ENCODE measurements at places on chromosomes 12 and 14.
A peak's percentile ranks its signal among the peaks of the same experiment; 100 is the strongest.

DNA sequence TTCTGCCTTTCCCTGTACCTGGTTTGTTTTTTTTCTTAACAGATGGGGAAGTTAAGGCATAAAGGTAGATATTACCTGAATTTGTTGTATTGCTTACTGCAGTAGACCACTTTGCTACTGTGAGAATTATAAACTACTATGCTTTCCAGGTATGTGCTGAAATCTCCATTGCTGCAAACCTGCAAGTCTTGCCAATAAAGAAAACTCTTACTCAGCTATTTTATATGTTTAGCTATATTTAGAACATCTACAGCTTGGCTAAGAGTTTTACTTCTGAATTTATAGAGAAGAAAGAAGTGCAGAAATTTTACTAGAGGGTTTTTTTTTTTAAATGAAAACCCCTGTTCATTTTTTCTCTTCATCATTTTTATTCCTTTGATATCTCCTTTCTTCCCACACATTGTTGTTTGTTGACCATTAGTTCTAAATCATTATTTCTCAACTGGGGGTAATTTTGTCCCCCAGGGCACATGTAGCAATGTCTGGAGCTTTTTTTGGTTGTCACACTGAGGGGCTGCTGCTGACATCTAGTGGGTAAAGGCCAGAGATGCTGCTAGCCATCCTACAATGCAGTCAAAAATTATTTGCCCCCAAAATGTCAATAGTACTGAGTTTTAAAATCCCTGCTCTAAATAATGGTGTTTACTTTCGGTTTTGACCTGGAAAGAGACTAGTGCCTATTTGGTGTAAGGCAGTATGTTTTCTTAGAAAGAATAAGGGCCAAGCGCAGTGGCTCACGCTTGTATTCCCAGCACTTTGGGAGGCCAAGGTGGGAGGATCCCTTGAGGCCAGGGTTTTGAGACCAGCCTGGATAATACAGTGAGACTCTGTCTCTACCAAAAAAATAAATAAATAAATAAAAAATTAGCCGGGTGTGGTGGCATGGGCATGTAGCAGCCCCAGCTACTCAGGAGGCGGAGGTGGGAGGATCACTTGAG is 48.6 kb downstream of the PCNX1 start:
- DNase-seq, result peak; percentile 55

DNA sequence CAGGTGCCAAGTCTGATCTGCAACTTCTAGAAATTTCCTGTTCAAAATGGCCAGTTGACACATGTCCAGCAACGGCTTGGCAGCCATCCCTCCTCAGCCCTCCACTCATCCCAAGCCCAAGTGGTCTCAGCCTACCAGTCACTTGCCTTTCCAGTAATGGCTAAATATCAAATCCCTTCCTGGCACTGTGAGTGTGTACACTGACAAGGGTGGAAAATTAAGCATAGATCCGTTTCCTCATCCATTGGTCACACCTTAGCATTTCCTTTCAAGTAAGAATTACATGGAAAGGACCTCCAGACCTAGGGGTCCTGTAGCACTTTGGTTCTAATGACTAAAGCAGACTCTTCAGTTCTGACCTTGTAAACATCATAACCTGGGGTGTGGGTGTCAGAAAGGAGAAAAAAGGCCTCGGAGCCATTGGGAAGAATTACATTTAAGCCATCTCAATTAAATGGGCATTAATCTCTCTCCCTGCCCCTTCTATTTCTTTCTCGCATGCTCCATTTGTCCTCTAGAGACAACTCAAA is 15.4 kb downstream of the LLPH start:
- no peak for DNase-seq

DNA sequence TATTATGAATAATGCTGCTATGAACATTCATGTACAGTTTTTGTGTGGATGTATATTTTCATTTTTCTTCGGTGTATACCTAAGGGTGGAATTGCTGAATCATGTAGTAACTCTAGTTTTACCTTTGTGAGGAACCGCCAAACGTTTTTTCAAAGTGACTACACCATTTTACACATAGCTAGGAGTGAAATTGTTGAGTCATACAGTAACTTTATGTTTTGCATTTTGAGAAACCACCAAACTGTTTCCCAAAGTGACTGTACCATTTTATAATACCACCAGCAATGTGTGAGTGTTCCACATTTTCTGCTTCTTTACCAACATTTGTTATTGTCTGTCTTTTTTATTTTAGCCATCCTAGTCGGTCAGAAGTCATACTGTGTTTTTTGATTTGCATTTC is 3.1 kb upstream of the TPH2 start:
- DNase-seq, result no peak

- no peak for DNase-seq
Measured at GRCh38 chr14:104751539-104752422, 1.2 kb upstream of the SIVA1 start.

DNA sequence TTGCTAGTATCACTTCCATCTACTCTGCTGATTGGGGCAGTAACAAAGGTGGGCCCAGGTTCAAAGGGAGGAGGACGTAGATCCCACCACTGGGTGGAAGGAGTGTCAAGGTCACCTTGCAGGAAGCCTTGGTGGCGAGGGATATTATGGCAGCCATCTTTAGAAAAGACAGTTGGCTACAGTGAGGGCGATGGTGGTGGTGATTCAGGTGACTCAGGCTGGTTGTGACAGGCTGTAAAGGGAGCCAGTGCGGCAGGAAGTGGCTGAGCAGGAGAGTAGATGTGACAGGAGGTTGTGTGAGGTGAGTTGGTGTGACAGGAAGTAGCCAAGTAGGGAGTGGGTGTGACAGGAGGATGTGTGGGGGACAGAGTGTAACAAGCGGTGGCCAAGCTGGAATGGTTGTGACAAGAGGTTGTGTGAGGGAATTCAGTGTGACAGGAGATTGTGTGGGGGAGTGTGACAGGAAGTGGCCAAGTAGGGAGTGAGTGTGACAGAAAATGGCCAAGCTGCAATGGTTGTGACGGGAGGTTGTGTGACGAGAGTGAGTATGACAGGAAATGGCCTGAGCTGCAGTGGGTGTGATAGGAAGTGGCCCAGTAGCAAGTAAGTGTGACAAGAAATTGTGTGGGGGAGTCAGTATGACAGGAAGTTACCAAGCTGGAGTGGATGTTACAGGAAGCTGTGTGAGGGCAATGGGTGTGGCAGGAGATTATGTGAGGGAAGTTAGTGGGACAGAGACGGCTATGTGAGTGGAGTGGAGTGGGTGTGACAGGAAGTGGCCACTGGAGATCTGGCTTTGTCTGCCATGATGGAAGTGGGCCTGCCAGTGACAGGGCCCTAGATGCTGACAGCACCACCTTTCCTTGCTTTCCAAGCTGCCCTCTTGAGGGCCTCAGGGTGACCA is 136.5 kb upstream of the MYL2 start:
- no peak for DNase-seq

DNA sequence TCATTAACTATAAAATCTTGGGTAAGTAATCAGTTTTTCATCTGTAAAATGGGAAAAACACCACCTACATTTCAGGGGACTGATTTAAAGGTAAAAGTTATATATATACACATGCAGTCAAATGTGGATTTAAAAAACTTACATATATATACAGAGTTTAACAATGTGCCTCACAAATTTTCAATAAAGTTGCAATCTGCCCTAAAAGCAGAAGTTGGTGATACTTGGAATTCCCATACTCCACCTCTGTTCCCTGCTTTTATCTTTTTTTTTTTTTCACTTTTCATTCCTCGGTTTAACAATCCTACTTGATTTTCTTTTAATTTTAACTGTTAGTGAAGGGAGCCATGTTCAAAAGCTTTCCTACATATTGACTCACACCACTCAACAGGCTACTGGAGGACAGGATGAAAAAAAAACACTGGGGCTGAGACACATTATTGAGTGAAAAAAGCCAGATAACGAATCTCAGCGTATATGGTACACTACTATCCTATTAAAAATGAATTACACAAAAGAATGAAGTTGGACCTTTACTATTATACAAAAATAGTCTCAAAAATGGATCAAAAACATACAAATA is 24.3 kb downstream of the SPPL3 start:
- DNase-seq, result no peak

GRCh38 chr14:61489512-61489911 is 168.1 kb downstream of the PRKCH start:
- no peak for DNase-seq

GRCh38 chr14:73424453-73424852 is 33.9 kb downstream of the NUMB start:
- DNase-seq, result no peak

DNA sequence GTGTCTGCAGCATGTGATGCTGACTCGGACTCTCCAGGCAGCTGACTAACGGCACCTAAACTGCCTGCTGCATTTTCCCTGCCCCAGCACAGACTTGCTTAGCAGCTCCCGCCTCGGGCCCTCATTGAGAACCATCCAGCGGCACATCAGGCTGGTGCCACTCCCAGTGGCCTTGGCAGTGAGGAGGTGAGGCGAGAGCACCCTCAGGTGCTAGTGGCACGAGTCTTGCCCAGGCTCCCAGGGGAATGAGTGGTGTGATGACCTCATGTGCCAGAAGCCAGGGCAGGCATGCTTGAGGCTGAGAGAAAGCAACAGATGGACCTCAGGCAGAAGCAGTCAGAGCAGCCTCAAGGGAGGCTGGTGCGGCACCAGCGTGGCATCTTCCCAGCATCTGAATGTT is 60.2 kb downstream of the PRKCH start:
- DNase-seq, result no peak

DNA sequence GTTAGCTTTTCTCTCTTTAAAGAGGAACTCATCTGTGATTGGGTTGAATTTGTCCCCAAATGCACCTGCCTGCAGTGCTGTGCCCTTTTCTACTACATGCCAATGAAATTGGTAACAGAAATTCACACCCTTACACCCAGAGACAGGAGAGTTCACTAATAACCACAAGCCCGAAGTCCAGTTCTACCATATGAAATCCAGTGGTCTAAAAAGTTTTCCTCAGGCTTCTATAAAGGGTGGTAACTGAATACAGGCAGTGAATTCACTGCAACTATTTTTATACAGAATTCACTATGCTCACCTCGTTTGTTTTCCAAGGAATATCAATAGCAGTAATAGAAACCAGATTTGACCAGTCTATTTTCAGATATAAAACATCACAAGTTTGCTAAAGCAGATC is 31.5 kb upstream of the SOS2 start:
- DNase-seq, result no peak

- peak; percentile 76 for DNase-seq
Measured at GRCh38 chr12:12736759-12737676, 19.9 kb downstream of the CDKN1B start.

DNA sequence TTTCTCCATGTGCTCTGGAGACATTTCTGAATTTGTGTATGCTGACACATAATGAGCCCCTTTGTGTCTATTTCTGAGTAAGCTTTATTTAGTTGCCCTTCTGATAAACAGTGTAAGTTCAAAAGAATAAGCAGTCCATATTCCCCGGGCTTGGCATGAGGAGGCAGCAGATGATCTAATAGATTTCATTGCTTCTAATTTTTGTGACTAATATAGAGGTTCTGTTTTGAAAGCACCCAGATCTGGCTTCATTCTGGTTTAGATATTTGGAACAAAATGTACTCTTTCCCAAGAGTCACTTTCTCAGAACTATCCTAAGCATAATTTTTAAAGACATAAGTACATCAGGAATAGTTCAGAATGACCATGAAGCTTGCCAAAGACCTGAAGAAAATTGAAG is 290.9 kb downstream of the BTG1 start:
- DNase-seq, result peak; percentile 35
